ENCODE measurements at places on chromosomes 2 and 18.

DNA sequence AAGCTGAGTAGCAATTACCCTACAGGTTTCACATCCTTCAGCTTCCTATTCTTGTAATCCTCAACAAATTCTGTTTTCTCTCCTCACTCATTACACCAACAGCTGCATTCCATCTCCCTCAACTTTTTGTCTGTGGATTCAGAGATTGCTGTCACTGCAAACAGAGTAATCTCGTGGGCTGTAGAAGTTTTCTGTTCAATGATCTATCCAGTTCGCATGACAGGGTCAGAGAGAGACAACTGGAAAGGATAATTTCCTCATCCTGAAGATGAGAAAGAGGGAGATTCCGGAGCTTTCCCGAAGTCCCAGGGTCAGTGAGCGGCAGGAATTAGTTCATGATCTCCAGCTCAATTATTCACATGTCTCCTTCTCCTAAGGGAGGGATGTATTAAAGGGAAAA is 75.7 kb downstream of the MYO5B start:
- DNase-seq = no peak

- peak; percentile 26 for DNase-seq
Observed at GRCh38 chr18:26307161-26307773, 81.0 kb downstream of the TAF4B start.

GRCh38 chr2:1887915-1888314 is 143.6 kb upstream of the PXDN start:
- DNase-seq = peak; percentile 25

DNA sequence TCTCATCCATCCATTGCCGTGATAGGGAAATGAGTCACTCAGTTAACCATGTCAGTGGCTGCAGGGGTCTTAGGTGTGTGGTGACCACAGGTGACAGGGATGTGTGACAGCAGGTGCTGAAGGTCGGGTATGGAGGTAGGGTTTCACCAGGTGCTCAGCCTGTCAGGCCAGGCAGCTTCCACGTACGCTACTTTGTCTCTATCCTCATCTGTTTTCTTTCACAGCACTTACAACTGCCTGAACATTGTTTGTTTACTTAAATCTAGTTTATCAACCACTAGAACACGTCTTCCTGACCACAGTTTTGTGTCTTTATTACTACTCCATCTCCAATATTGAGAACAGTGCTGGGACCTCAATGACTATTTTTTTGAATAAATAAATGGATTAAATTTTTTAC is 11.4 kb upstream of the UXS1 start:
- no peak for DNase-seq

GRCh38 chr2:39099870-39100728 is 20.8 kb downstream of the SOS1 start:
- DNase-seq = no peak

DNA sequence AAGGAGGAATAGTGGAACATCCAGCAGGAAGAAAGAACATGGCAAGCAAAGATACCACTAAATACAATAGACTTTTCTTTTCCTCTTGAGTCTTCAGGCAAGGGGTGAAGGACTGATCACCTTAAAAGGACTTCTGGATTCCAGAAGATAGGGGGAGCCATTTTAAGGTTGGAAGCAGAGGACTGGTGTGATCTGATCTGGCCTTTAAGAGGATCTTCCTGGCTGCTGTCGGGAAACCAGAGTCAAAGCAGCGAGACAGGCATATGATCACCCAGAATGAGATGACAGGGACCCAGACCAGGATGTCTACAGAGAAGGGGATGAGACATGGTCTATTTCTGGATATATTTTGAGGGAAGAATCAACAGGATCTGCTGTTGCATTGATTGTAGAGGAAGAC is 558.0 kb downstream of the STK39 start:
- DNase-seq = no peak

- no peak for DNase-seq
Observed at GRCh38 chr18:31424383-31424988, 23.1 kb upstream of the DSG3 start.

GRCh38 chr2:174383796-174384195 is 11.7 kb upstream of the SCRN3 start:
- no peak for DNase-seq

DNA sequence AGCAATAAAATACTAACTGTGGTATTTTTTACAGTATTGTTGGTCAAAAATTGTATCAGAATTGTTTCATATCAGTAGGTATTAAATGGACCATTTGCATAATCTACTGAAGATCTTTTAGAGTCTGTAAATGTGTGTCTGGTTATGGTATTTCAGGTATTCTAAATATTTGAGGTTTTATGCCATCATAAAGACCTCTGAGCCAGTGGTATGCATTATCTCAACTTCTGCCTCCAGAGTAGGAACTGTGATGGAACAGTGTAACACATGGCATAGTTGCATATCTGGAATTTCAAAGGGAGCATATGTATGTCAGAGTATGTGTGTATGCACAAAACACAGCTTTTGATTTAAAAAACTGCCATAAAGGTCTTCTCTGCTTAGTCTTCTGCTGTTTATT is 15.4 kb downstream of the GREB1L start:
- no peak for DNase-seq

DNA sequence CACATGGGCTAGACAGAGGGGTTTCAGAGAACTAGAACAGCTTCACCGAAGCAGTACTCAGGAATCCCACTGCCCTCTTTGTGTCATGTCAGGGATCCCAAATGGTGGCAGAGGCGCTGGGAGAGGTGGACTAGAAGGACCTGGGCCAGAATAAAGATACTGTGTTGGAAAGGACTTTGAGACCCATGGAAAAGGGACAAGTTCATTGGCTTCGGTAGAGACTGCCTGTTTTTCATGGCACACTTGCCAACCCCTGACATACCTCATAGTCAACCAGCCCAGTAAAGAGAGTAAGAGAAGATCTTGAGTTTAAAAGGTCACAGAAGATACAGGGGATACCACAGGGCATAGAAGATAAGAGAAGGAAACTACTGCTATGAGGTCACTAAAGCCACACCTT is 381.0 kb downstream of the RIT2 start:
- DNase-seq = no peak

DNA sequence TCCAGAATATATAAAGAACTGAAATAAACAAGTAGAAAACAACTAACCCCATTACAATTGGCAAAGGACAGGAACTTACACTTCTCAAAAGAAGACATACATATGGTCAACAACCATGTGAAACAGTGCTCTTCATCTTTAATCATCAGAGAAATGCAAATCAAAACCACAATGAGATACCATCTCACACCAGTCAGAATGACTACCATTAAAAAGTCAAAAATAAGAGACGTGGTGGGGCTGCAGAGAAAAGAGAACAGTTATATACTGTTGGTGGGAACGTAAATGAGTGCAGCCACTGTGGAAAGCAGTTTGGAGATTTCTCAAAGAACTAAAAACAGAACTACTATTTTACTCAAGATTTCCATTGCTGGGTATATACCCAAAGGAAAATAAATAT is 1696.3 kb upstream of the TMEFF2 start:
- DNase-seq = no peak

DNA sequence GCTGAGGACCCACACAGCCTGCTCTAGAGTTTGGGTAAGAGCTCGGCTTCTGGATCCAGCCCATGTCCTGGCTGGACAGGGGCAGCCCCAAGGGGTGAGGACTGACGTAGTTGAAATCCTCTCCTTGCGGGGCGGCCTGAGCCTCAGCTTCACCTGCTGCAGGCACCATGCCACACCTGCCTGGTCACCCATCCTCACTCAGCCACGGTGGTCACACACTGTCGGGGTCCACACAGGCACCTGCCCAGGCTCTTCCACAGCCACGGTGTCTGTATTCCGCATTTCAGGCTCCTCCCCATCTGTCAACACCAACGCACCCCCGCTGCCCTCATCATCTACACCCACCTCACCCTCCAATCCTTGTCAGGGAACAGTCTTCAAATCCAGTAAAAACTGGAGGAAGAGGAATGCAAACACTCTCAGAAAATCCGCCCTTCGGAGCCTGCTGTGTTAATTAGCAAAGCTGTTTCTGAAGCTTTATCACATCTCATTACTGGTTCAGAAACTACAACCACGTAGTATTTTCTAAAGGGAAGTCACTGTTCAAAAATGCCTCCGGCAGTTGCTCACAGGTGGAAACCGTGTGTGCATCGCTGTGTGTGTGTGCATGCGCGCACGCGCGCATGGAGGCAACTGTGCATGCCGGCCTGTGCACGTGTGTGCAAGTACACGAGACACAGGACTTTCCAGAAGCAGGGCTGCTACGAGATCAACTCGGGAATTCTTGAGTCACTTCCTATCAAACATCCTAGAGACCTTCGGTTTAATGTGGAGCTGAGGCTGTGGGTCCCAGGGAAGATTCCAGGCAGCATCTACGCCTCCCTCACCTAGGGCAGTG is 38.2 kb downstream of the SLC66A2 start:
- DNase-seq = no peak

GRCh38 chr2:173985605-173985992 is 20.4 kb upstream of the SP3 start:
- no peak for DNase-seq

All from NCI-H2171 (cell line).